ENCODE measurements at places on chromosomes 4 and X.

- no peak for DNase-seq
Observed at GRCh38 chr4:40423735-40424134, 88.6 kb downstream of the CHRNA9 start.

- DNase-seq: no peak
Observed at GRCh38 chr4:37648084-37648817, 37.9 kb downstream of the RELL1 start.

DNA sequence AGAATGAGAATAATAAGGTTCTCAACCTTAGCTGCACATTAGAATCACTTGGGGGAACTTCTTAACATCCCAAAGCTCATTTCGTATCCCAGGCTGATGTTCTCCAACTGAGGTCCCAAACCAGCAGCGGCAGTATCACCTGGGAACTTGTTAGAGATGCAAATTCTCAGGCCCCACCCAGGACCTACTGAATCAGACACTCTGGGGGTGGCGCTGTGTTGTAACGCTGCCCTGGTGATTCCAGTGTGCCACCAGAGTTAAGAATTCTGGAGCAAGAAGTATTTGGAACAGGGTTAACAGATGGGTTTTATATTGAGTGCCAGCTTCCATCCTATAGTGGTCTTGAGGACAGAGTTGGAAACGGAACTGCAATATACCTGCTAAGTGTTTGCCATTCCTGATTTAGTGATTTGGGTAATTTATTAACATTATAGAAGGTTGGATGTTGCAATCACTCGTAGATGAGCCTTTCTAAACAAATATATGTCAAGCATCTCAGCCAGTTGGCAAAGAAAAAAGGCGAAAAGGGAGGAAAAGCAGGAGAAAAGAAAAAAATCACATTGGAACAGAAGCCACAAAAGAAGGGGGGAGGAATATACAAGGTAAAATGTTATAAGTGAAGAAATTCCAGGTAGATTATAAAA is 141.0 kb downstream of the ARX start:
- no peak for DNase-seq

DNA sequence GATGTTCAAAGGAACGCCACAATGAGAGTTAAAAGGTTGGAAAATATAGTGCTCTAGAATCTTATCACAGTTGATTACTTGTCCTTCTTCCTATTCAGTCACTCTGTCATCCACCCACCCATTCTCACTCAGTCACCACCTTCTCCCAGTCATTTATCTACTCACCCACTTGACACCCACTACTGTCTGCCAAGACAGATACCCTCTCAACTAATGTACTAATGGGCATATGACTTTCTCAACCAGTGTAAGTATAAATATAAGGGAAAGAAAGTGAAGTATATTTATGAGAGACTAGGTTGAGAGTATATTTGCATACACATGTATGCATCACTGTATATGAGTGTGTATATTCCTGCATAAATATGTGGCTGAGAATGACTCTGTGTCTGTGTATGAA is 20.0 kb downstream of the MID2 start:
- DNase-seq: no peak

- no peak for DNase-seq
Observed at GRCh38 chrX:44247468-44247867, 96.0 kb downstream of the EFHC2 start.

- DNase-seq: no peak
Observed at GRCh38 chrX:35439034-35439660, 359.0 kb upstream of the MAGEB16 start.

GRCh38 chrX:63503541-63503940 is 152.4 kb upstream of the SPIN4 start:
- no peak for DNase-seq

Data from effector memory CD8-positive, alpha-beta T cell (primary cell).